ENCODE measurements at places on chromosomes 5 and 9.

DNA sequence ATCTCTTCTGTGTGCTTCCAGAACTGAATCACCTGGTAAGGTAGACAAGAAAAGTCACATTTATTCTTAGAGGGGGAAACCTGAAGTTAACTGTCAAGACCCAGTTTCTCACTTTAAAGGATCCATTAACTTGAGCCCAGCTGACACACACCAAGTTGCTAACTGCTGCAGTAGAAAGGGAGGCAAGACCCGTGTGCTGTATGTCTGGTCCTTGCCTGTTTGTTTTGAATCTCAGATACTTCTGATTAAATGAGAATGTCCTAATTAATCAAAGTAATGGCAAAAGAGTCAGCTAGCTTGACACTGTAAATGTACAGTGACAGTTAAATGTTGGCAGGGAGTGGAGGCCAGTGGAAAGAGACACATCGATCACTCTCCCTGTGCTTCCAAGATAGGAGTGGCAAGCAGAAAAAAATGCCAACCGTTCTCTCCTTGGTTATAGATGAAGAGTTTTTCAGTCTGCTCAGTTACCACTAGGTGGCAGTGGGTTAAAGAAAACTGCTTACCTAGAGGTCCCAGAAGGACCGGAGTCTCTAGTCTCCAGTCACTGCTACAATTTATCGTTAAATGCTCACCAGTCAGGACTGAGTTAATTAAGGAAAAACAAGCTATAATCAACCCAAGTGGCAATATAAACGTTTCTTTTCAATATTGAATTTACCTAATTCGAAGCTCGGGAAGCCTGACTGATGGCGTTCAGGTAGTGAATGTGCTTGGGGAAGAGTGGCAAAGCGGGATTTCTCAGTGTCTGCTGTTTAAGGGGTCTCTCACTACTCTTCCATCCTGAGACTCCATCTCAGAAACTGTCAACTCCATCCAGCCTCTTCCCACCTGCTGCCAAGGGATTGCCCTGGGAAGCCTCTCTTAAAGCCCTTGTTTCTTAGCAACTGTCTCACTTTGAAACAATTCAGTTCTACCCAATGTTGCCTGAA, 18.4 kb downstream of the LSM11 start:
- DNase-seq, result peak; percentile 78

GRCh38 chr9:33154371-33154770, 12.8 kb downstream of the B4GALT1 start:
- DNase-seq, result no peak

- DNase-seq, result peak; percentile 100
Observed at GRCh38 chr9:137195525-137196220, 4.9 kb downstream of the TPRN start.

- DNase-seq, result no peak
Observed at GRCh38 chr5:41770799-41771198, 99.4 kb downstream of the OXCT1 start.

- DNase-seq, result no peak
Observed at GRCh38 chr5:118551031-118551430, 437.3 kb downstream of the DTWD2 start.

GRCh38 chr5:14512574-14512973, 69.0 kb upstream of the OTULINL start:
- no peak for DNase-seq

GRCh38 chr9:8867148-8867547, 1067.6 kb upstream of the DMAC1 start:
- DNase-seq, result peak; percentile 19

- DNase-seq, result no peak
Observed at GRCh38 chr9:114266969-114267368, 55.9 kb upstream of the ORM1 start.

DNA sequence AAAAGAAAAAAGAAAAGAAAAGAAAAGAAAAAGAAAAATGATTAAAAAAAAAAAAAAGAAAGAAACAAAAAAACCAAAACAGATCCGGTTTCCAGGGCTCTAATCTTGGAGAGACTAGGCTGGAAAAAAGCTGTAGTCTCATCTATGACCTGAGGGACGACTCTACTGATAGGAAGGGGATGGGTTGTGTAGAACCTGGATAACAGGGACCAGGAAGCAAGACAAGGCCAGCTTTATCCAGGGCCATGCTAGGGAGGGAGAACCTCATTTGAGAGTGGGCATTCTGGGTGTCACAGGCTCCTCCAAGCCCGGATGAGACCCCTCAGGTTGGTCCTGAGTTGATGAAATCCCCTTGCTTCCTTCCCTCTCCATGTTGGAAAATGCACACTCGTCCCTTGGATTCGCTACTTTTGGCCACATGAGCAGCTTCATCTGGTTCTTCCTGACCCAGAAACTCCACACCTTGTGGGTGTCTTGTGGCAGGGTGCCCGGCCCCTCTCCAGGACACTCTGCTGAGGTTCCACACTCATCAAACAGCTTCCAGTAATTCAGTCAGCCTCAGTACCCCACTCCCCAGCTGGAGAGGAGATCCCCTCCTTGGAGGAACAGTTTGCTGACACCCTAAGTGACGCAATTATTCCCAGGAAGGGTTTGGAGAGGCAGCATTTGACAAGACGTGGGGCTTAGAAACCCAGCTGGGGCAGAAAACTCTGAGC, 71.1 kb upstream of the LHFPL2 start:
- DNase-seq, result no peak

- DNase-seq, result peak; percentile 82
Observed at GRCh38 chr9:135350003-135350315, 129.6 kb upstream of the PPP1R26 start.

GRCh38 chr9:74771262-74771585, 116.5 kb downstream of the TRPM6 start:
- no peak for DNase-seq

GRCh38 chr9:137685741-137686420, 67.1 kb downstream of the EHMT1 start:
- DNase-seq, result no peak

DNA sequence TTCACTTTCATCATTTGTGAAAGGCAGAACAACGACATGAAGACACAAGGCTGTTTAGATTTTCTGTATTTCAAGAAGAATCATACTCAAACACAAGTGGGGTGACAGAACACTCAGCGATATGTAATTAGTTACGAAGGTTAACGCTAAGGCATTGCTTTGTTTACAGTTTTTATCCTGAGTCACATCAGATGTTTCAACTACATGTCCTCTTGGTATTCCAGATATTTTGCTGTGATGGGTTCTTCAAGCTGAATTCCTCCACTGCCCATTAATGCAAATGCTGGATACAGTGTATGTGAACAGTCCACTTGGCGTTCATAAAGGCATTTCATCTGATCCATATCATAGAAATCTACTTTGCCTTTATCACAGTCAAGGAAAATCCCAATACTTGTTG, 43.4 kb downstream of the TRIM36 start:
- no peak for DNase-seq

DNA sequence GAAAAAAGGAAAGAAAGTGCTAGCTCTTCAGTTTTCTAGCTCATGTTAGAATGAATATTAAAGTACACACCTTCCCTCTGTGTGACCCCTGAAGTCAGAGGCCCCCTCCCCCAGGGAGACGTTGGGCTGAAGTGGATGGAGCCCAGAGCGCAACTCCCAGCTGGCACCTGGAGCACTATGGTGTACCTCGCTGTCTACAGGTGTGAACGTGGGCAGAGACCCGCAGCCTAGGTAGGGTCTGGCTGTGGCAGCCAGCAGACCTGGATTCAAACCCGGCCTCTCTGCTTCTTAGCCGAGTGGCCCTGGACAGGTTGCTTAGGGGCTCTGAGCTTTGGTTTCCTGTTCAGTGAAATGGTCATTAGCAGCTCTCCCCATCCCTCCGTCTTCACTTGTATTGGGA, 6.3 kb downstream of the TOR2A start:
- DNase-seq, result no peak

- DNase-seq, result no peak
Observed at GRCh38 chr5:1732238-1732941, 67.2 kb downstream of the MRPL36 start.

DNA sequence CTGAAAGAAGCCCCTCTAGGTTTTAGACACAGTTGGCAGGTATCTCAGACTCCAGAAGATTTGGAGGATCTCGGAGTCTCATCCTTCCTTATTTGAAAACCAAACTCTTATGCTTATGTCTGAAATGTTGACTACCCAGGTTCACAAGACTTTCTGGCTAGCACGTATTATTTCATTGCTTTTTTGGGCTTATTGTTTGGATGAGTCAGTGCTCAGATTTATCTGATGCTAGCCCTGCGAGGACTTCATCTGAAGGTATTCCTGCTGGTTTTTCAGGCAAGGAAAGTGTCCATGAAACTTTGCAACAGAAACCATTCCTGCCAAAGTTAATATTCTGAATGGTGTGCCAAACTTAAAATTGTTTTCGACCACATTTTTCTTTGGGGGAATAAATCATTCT, 8.5 kb downstream of the OSTF1 start:
- DNase-seq, result no peak

DNA sequence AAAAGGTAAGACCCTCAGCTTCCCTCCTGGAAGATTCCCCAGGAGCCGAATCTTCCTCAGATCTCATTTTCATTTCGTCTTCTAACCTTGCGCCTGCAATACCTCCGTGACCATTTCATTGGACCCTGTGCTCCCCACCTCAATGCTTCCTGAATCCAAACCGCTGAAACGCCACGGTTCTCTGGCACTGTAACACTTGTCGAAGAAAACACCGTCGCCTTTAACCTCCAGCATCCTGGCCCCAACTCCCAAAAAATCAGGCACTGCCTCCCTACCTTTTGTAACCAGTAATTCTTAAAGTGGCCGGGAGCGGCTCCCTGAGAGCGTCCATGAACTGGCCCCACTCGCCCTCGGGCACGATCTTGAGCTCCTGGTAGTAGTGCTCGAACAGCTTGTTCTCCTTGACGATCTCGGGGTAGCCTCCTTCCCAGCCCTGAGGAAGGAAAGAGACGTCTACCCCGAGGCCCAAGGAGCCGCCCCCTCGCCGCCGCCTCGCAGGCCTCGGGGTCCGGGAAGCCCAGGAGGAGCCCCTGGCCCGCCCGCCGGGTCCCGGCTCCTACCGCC, 438 bp downstream of the NSUN2 start:
- peak; percentile 50 for DNase-seq

- no peak for DNase-seq
Observed at GRCh38 chr9:129906298-129906697, 71.0 kb downstream of the USP20 start.

- DNase-seq, result no peak
Observed at GRCh38 chr9:125568621-125569020, 138.4 kb downstream of the MAPKAP1 start.
